ENCODE measurements at places on chromosomes 1 and 21.

DNA sequence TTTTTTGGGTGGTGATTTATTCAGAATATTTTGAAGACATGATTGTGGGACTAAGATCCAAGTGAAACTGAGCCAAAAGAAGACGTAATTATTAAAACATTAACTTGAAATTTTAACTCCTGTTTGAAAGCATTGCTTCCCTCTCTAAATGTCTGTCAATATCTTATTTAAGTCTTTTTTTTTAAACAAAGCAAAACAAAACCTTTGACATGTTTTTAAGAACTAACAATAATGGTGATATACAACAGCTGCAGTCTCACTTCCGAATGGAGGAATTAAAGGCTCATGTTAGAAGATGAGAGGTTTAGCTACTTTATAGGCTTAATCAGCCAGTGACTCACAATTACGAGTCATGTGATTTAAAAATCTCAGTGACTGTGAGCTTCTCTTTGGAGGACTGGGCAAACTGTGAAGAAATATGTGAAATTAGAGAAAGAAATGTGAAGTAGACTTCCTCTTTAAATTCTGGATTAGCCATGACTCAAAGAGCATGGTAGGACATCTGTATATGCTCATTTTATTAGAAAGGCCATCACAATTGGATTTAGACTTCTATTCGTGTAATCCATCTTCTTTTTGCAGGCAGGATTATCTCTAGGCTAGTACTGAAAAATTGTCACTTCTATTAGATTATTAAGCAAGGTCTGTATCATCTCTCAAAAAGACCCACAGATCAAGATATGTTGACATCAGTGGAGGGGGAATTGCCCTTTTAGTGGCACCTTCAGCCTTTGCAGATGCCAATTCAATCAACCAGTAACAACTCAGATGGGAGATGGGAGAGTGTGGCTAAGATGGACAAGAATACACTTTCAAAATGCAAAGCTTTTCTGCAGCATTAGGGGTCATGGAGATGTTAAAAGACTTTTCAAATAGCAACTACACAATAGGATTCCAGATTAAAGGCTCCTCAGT, 28.7 kb downstream of the KCNA3 start:
- DNase-seq, result no peak

- DNase-seq, result no peak
These were observed 17.9 kb upstream of the CD101 start for GRCh38 chr1:116983678-116984077.

DNA sequence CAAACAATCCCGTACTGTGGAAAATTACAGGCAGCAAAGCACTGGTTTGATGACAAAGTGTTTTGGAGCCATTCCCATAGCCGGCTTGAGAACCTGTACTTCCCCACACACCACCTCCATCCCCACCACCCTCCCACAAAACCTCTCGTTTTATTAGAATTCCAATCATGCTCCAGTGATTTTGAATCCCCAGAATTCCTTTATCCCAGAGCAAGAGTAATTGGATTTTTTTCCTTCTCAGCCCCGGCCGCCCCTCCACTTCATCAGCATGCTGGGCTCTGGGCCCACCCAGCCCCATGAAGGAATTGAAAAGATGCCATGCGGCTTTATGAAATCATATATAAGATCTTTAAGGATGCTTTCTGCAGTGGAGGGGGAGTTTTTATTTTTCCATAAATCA, 136.6 kb downstream of the OMA1 start:
- no peak for DNase-seq

DNA sequence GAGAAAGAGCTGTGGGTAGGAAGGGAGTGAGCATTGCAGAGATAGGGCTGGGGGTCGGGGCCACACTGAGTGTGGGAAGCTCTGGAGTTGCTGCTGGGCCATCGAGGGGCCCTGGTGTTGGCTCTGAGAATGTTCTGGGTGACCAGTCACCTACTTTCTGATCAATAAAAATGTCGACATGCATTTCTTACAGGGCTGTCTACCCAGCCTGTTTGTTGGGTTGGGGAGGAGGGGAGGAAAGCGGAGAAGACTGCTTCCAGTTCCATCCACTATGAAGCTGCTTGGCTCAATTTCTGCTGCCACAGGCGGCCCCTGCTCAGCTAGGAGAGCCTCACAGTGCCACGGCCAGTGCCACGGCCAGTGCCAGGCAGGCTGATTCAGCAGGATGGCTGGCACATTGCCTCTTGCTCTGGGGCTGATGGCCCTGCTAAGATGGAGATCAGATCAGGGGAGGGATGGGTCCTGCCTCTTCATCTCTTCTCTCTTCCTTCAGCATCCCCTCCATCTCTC, 3.0 kb upstream of the PADI3 start:
- DNase-seq, result no peak

DNA sequence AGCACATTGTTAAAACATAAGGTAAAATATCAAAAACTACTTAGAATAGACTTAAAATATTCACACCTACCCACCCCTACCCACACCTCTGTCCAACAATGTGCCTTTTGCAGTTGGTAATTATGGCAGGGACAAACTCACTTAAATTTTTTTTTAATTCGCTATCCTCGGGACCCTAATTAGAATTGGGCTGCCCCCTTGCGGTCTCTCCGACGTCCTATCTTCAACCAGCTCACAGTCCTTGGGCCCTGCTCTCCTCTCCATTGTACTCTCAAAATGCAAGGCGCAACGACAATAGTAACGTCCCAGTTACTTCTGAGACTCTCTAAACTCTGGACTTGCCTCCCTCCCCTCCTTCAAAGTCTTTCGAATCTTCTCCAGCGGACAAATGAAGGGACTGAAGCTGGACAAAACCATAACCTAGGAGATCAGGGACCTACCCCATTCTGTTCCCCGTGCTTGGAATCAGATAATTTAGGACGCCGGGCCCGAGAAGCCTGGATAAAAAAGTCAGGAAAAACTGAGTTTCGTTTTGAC, 1.1 kb upstream of the CIART start:
- DNase-seq, result no peak

GRCh38 chr1:206698011-206698410, 13.3 kb downstream of the MAPKAPK2 start:
- DNase-seq, result no peak

GRCh38 chr1:65467536-65467935, 47.1 kb downstream of the LEPR start:
- no peak for DNase-seq

DNA sequence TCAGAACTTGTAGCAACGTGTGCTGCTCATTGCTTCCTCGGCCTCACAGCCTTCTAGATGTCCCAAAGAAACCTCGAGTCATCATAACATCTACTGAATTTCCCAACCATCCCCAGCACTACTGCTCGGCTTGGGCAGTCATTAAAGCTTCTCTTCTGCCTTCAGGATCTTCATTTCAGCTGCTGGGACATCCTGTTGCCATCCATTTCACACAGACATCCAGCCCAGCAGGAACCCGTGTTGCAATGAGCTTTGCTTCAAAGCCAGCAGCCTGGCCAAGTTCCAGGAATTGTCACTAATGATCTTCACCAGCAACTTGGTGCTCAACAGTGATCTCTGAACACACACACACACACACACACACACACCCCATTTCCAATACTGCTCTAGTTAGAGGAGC, 18.5 kb downstream of the WLS start:
- no peak for DNase-seq

DNA sequence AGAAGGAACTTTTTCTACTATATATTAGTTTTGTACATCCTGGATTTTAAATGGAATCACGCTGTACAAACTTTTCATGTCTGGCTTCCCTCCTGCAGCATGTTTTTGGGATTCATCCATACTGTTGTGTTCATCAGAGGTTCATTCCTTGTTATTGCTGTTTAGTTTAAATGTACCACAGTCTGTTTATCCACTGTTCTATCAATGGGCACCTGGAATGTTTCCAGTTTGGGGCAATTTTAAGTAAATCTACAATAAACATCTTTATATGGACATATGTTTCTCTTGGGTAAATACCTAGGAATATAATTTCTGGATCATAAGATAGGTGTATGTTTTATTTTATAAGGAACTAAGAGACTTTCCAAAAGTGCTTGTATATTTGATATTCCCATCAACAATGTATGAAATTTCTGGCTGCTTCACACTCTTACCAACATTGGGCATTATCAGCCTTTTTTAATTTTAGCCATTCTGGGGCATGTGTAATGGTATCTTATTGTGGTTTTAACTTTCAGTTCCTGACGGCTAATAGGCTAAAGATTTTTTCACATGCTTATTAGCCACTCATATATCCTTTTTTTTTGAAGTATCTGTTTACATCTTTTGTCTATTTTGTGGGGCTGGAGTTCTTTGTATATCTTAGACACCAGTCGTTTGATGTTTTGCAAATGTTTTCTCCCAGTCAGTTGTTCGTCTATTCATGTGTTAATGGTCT, 48.8 kb downstream of the RPS6KC1 start:
- no peak for DNase-seq

DNA sequence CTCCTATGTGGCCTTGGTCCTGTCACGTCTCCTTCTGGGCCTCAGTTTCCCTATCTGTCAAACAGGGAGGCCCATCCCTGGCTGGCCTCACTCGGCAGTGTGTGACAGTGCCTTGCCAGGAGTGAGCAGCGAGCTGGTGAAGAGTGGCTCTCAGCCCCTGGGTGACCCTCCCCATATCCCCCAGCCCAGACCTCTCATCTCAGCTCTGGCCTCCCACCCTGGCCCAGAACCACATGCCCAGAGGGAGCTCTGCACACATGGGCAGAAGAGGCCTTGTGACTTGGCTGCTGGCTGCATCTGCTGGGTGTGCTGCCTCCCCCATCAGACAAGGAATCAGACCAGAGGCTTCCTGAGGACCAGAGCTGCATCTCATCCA, 19.5 kb upstream of the PADI1 start:
- no peak for DNase-seq

DNA sequence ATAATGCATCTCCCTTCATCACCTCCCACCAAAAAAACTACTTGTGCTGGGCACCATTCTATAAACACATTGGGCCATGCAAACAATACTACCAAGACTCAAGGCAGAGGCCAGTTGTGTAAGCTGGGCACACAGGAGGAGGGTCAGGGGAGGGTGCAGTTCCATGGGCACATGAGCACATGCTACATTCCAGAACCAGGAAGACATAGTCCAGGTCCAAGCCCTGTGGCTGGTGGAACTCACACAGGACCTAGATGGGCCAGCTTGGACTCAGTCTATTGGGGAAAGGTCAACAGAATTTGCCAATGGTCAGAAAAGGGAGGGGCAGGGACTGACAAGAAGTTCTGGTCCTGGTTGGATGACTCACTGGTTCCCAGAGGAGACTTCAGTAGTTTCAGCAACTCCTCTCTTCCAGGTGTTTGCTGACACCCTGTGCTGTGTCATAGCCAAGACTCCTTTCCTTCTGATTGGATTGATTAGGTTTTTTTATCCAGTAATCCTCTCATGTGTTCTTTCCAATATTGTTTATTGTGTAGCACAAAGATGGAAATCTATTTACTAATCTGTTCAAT, 249.7 kb downstream of the C1orf94 start:
- no peak for DNase-seq

DNA sequence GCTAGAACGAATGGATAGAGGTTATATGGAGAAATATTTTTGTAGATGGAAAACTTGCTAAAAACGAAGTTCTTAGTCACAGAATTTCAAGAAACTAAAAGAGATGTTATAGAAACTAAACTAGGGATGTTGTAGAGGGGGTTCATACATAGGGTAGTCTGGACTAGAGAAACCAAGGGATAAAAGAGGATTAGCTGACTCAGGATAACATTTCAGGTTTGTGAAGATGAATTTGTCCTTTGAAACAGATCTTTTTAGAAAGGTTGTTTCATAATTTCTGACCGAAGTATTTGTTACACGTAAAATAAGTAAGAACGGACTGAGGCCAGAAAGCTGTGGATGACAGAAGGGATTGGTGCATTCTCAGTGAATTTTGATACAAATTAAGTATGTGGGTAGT, 13.6 kb downstream of the YTHDF2 start:
- no peak for DNase-seq

- DNase-seq, result no peak
These were observed 969.1 kb downstream of the AMY1C start for GRCh38 chr1:104718752-104719151.

GRCh38 chr1:205150651-205151428, 29.1 kb upstream of the RBBP5 start:
- DNase-seq, result no peak

DNA sequence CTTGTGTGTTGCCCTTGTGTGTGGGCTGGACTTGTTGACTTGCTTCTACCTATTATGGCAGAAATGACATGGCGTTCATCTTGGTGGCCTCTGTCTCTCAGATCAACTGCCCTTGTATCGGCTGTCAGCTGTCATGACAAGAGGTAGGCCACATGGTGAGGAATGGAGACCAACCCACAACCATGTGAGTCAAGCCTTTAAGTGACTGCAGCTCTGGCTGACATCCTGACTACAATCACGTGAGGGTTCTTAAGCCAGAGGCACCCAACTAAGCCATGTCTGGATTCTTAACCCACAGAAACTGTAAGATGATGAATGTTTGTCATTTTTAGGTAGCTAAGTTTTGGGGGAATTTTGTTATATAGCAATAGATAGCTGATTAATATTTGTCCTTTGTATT, 82.1 kb downstream of the KCND3 start:
- no peak for DNase-seq

GRCh38 chr1:8161546-8162105, 135.5 kb upstream of the ERRFI1 start:
- no peak for DNase-seq

DNA sequence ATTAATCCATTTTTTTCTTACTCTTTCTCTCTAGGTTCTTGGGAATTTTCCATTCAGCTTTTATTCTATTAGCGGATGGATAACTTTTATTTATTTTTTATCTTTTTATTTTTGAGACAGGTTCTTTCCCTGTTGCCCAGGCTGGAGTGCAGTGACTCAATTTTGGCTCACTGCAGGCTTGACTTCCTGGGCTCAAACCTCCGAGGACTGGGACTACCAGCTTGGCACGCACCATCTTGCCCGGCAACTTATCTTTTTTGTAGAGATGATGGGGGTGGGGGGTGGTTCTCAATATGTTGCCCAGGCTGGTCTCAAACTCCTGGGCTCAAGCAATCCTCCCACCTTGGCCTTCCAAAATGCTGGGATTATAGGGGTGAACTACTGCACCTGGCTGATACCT, 36.1 kb upstream of the CHIT1 start:
- no peak for DNase-seq

DNA sequence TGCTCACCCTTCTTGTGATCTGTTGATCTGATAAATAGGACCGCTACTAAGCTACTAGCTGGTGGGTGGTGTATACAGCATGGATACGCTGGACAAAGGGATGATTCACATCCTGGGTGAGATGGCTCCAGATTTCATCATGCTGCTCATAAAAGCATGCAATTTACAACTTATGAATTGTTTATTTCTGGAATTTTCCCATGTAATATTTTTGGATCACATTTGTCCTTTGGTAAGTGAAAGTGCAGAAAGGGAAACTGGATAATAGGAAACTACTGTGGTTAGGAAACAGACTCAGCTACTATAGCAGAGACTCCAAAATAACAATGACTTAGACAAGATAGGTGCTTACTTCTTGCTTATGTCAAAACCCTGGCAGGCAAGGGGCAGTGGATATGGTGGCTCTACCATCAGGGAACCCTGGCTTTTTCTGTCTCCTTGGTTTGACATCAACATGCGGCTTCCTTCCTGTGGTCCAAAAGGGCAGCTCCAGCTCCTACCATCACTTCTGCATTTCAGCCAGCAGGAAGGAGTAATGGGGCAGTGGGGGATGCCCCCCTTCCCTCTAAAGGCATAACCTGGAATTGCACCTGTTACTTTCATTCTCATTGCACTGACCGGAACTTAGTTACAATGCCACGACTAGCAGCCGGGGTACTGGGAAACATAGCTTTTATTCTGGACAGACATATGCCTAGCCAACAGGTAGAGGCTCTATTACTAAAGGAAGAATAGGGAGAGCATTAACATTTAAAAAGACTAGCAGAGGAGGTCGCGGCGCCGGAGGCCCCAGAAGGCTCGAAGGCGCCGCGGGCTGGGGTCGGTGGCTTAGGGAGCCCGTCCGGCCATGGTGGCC, 13.8 kb upstream of the AK2 start:
- no peak for DNase-seq

GRCh38 chr1:54996359-54996868, 2.3 kb upstream of the BSND start:
- peak; percentile 56 for DNase-seq
